ENCODE measurements at places on chromosomes 7 and 10.

DNA sequence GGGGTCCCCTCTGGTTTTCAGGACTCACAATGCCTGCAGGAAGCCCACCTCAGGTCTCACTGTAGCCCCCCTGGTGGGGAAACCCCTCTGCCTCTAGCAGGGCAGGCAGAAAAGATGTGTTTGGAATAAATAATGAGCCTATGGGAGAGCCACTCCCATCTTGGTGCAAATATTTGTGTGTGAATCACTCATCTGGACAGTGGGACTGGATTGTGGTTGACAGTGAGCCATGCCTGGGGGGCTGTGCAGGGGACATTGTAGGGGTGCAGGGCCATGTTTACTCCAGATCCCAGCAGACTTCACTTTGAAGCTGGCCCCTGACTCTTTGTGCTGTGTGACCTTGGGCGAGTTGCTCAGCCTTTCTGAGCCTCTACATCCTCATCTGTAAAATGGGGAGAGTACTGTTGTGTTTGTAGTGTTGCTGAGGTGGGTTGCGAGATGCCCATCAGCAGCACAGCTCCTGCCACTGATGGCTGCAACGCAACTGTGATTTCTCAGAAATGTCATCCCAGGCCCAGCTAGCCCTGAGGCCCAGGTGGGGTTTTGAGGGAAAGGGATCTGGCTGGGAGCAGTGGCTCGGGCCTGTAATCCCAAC, 20.7 kb downstream of the GTF2IRD1 start:
- no peak for DNase-seq

DNA sequence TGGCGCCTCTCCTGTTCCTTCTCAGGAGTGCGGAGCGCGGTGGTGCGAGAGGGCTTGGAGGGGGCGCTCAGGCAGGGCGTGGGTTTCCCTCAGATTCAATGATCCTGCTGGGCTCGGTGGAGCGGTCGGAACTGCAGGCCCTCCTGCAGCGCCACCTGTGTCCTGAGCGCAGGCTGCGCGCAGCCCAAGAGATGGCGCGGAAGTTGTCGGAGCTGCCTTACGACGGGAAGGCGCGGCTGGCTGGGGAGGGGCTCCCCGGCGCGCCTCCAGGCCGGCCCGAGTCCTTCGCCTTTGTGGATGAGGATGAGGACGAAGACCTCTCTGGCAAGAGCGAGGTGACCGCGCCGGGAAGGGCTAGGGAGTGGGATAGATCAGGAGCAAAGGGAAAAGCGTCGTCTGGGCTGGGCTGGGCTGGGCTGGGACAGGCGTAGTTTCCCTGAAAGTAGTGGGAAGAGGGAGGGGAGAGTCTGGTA, 17.0 kb downstream of the FAM131B start:
- no peak for DNase-seq

- DNase-seq, result no peak
Measured at GRCh38 chr10:28363376-28363775, 60.5 kb upstream of the MPP7 start.

DNA sequence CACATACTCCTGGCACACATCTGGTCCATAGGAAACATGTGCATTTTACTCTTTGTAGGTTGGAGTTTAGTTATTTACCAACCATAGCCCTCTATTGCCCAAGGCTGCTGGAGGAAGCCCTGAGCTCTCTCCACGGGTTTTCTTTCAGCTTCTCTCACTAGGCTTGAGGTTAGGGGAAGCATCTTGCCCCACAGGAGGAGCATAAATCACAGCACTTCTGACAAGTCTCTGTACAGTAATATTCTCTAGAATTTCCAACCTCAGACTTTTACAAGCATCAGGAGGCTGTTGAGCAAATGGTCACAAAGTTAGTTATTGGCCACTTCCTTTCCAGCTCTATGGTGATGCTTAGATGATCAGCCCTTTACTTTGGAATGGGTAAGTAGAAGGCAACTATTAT, 122.9 kb upstream of the GLI3 start:
- no peak for DNase-seq

DNA sequence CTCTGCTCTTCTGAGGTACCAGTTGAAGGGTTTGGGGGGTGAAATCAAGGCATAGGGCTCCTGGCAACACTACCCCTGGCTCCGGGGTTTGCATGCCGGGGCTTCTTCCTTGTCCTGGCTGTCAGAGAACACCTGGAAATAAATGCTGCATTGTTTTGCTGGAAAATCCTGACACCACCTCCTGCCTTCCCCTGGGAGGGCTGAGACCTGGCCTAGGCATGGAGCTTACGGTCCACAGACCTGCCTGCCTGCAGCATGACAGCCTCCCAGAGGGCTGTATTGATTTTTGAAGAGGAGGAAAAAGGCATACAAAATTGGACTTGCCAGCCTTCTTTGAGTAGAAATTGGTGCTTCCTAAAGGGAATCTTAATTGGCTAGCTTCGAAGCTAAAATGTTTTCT, 227.1 kb downstream of the MGMT start:
- no peak for DNase-seq

DNA sequence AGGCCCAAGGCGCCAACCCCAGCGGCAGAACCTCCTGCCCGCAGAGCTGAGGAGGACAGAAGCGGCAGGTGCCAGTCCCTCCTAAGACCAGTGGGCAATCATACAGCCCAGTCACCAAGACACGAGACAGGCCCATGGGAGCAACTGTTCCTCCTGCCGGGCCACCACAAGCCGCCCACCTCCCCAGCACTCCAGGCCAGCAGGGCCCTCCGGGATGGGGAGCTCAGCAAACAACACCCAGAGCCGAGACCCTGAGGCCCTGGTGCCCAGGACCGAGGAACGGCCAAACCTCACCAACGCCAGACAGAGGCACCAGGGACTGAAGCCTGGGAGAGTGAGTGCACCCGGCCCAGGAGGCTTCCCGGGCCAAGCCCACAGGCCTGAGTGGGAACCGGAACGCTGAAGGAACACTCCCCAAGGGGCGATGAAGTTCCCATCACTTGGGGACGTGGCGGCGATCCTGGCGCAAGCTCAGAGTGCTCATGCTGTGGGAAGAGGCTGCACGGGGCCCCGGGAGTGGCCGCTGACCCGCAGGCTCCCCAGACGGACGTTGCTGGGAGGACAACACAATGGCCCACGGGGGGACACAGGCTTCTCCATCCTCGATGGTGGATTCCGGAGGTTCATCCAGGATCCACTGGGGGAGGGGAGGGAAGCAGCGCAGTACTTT, 35.1 kb downstream of the GPER1 start:
- no peak for DNase-seq

GRCh38 chr7:39621784-39622411, 1.5 kb upstream of the RALA start:
- no peak for DNase-seq

GRCh38 chr10:125742465-125742864, 23.0 kb downstream of the EDRF1 start:
- DNase-seq, result no peak

DNA sequence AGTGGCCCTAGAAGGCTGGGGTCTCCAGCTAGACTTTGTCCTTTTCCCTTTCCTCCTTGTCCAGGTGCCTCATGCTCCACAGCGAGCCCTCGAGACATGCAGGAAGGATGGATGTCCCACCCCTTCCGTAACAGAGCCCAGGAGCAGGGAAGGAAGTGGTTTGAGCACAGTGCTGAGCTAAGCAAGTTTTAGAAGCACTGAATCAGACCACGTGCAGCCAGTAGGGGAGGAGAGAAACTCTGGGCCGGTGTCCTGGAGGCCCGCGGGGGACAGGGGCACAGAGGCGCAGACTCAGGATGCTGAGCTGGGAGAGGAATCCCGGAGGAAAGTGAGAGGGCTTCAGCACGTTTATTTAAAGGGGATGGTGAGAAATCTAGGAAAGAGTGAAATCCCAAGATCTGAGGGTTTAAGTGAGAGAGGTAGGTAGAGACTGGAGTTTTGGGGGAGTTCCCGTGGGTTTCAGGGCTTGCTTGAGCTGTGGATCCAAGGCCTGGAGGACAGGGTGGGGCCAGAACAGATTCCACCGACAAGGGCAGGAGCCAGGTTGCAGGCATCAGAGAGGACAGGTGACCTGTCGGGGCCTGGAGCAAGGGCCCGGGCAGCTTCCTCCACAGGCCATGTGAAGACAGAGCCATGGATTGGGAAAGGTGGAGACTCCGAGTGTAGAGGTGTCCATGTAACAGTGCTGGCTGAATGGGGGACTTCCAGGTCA, 4.4 kb upstream of the IRF5 start:
- no peak for DNase-seq

- no peak for DNase-seq
Measured at GRCh38 chr7:48067475-48067874, 21.6 kb upstream of the UPP1 start.
